ENCODE measurements at places on chromosomes 5 and 9.

- no peak for DNase-seq
Measured at GRCh38 chr9:89905606-89906338, 301.0 kb downstream of the GADD45G start.

GRCh38 chr9:93945400-93946337 lies 9.5 kb downstream of the BARX1 start:
- DNase-seq = no peak

DNA sequence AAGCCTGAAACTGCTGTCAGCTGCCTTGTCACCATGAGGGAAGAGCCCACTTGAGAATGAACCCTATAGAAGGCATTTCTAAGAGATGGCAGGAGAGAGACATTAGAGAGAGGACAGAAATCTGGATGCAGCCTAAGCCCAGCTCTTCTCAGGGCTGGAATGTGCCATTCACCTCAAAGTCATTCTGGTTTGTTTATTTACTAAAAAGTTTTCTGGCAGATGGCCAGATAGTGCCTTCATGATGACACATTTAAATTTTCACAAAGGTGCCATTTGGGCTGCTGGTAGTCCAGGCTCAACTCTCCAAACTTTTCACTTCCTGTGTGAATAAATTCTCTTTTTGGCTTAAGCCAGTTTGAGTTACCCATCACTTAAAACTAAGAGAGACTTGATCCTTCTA lies 144.6 kb upstream of the ZNF366 start:
- no peak for DNase-seq

GRCh38 chr5:33194914-33195313 lies 245.9 kb upstream of the TARS1 start:
- DNase-seq = no peak

- no peak for DNase-seq
Measured at GRCh38 chr9:121945281-121945680, 147.8 kb downstream of the TTLL11 start.

DNA sequence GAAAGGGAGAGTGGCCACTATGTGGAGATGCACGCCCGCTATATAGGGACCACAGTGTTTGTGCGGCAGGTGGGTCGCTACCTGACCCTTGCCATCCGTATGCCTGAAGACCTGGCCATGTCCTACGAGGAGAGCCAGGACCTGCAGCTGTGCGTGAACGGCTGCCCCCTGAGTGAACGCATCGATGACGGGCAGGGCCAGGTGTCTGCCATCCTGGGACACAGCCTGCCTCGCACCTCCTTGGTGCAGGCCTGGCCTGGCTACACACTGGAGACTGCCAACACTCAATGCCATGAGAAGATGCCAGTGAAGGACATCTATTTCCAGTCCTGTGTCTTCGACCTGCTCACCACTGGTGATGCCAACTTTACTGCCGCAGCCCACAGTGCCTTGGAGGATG lies 19.8 kb downstream of the RGMB start:
- no peak for DNase-seq

GRCh38 chr5:53820119-53820801 lies 259.8 kb downstream of the NDUFS4 start:
- no peak for DNase-seq

DNA sequence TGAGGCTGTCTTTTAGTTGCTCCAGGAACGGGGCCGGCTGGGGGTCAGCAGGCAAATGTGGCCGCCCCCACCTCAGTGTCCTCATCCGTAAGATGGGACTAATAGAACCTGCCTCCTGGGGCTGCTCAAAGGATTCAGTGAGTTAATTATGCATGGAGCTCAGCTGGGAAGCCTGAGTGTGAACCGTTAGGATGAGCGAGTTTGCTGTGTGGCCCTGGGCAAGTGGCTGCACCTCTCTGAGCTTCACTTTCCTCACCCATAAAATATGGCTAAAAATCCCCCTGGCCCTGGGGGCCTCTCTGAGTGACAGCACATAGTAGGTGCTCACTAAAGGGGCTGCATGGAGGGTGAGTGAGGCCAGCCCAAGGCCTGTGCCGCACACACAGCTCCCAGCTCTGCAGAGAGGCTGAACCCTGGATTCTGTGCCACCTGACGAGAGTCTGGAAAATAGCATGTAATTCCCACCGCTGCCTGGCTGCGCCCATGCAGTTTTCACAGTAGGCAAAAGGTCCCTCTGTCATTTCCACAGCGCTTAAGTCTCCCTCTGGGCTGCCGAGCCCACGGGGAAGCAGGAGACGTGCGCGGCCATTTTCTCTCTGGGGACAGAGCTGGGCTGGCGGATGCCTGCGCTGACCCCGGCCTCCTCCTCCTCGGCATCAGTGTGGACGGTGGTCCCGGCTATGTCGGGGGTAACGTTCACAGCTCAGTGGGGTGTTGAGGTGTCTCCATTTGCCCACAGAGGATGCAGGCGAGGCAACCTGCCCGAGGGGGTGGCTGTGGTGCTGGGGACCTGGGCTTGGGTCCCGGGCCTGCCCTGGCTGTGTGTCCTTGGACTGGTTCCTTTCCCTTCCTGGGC lies 18.2 kb downstream of the ASS1 start:
- no peak for DNase-seq

- no peak for DNase-seq
Measured at GRCh38 chr5:156706631-156707030, 143.5 kb upstream of the PPP1R2B start.

DNA sequence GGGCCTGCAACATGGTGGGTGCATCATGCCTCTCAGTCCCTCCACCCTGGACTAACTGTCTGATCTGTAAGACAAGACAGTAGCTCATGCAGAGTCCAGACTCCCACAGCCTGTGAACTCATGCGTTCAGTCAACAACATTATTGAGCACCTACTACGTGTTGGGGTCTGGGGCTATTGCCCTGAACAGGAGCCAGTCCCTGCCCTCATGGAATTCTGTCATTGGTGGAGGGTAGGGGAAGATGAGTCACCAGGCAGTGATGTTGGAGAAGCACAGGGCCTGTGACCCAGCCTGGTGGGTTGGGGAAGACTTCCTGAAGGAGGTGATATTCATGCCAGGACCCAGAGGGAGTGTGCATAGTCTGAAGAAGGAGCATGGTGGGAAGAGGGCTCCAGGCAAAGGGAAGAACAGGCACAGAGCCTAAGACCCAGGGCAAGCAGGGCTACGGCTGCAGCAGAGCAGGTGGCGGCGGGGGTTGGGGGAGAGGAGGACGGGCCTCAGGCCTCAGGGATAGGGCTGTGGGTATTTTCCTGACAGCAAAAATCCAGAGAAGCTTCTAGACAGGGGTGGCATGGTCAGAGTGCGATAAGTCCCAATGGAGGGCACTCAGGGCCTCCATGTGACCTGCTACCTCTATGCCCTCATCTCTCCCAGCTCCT lies 26.7 kb upstream of the PSD2 start:
- no peak for DNase-seq

- no peak for DNase-seq
Measured at GRCh38 chr9:107720501-107720900, 230.9 kb upstream of the KLF4 start.

GRCh38 chr5:139893873-139894272 lies 98.3 kb downstream of the PSD2 start:
- DNase-seq = no peak

GRCh38 chr5:77499441-77499840 lies 7.3 kb upstream of the WDR41 start:
- no peak for DNase-seq

DNA sequence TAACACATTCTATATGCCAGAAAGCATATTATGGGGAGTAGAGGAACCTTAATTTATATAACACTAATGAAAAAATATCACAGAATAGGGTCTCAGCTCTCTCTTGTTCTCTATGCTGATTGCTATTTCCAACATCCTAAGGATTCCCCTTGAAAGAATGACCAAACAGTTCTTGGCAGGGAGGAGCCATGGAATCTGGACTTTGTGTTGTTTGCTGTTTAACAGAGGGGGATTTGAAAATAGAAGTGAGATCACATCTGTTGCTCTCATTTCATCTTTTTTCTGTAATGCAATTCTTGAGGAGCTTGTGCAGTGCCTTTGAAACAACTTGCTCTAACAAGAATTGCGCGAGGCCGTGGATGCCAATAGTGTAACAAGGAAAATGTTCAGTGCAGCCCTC lies 755.3 kb downstream of the TLE1 start:
- DNase-seq = no peak

DNA sequence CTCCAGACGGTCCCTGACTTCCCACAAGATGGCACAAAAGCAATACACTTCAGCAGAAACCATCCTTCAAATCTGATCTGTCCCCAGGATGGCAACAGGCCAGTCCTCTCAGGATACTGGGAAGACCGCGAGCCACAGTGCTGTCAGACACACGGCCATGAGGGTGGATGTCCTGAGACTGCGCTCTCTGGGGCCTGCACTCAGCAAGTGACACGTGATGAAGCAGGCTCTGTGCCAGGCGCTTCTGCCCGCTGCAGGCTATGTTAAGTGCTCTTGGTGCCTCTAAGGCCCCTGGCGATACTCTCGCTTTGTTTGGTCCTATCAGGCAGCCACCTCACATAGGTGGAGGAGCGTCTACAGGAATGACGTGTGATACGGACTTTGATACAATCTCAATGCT lies 7.1 kb downstream of the BRD9 start:
- DNase-seq = no peak

DNA sequence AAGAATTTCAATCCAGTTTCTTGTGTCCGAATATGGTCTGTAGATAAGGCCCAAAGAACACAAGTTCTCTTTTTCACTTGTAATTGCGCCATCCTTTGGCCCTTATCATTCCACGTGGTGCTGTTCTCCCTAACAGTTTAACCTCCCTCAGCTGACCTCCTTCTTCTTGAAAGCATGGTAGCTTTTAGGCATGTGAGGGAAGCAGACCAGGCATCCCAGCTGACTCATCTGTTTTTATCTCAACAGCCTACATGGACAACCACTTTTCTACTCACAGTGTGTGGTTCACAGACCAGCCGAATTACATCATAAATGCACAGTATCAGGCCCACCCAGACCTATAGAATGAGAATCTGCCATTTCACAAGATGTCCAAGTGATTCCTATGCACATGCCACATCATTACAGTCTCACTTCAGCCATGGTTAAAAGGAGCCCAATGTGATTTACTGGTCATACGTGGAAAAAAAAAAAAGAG lies 26.9 kb upstream of the PLIN2 start:
- DNase-seq = no peak

DNA sequence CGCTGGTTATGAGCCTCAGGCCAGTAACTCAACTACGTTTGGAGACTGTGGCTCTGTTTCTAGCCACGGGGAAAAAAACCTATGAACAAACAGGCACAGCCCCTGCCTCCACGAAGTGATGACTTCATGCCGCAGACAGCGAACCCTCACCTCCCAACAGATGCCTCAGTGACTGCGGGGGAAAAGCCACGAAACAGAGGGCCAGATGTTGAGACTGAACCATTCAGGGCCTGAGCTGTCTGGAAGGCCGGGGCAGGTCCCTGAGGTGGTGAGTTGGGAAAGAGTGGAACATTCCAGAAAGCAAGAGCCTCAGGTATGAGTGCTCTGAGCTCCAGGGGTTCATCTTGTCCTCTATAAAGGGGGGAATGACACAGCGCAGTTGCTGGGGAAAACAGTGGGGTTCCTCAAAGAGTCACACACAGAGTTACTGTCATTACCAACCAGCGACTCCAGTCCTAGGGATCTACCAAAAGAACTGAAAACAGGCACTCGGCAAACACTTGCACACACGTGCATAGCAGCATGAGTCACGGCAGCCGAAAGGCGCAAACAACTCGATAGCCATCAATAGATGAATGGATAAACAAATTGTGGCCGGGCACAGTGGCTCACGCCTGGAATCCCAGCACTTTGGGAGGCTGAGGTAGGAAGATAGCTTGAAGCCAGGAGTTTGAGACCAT lies 15.3 kb downstream of the PLPP7 start:
- no peak for DNase-seq

DNA sequence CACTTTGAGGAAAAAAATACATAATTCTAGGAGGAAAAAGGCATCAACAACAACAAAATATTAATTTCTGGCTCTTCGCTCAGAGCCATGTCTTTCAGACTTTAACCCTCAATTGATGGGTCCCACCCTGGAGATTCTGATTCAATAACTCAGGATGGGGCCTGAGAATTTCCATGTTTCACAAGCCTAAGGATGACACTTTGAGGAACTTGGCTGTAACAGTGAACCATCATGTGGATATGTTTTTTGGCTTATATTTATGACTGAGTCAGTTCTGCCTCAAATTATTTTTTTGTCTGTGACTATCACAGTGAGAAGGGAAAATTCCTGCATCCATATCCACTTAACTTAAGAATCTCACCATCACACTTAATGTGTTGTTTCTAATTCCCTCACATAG lies 504.6 kb downstream of the RASEF start:
- DNase-seq = no peak

DNA sequence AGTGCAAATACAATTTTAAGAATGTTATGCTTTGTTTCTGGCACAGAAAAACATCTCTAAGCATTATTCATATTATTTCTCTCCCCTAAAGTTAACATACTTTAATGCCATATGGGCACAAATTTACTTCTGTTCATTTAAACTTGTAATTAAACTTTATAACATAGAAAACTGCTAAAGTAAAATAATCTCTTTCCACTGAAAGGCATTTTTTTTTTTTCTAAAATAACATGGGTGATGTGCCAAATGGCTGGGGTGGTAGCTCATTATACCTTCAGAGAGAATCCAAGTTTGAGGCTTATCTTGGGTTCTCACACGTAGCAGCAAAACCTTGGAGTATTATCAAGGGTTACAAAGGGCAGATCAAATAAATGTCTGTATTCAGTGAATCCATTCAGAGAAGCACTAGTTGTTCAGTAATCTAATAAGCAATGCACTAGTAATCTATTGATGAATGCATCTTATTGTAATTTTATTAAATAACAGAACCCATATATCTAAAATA lies 257.6 kb upstream of the POU5F2 start:
- DNase-seq = no peak

DNA sequence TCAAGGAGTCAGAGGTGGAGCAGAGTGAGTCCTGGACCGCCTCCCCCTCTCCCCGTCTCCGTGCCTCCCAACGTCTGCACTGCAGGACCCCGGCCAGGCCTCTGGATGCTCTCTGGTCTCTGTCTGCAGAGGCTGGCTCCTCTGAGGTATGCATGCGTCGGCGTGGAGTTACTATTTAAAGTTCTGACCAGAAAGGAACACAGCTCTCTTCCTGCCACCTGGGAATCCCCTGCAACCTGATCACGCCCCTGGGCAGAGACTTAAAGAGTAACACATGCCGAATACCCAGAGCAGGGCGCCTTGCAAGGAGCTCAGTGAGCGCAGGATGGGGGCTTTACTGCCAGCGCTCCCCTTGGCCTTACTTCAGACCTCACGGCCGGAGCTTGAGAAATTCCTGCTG lies 16.0 kb downstream of the ANXA6 start:
- DNase-seq = peak; percentile 49

- no peak for DNase-seq
Measured at GRCh38 chr5:134935711-134936602, 31.0 kb downstream of the PCBD2 start.

GRCh38 chr5:135521964-135522363 lies 13.8 kb downstream of the NEUROG1 start:
- DNase-seq = no peak

Measured in activated CD4-positive, alpha-beta T cell treated with anti-CD3 and anti-CD28 coated beads, Interleukin-2, amount 50 U/mL, for 1 hour (primary cell).